Inflammatory macrophage treated with lipopolysaccharide for 1 hour (primary cell): ENCODE measurements at places on chromosomes 3 and 15.

DNA sequence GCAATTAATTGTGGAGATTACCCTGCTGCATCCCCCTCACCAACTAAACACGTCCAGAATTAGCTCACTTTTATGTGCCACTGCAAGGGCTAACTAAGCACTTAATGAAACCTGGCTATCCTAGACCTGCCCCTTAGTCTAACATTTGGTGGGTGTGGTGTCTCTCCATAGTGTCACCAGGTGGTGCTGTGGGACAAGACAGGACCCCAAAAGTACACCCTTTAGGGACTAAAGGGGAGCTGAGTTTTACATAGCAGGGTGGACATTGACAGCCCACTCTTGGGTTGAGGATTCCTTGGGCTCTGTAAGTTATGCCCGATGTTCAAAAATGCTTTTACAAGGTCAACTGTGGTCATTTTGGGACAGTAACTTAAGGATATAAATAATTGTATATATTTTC, 5.7 kb downstream of the DUT start:
- no peak for DNase-seq

- DNase-seq: peak; percentile 61
Observed at GRCh38 chr3:59268170-59268569, 218.3 kb upstream of the CFAP20DC start.

- DNase-seq: no peak
Observed at GRCh38 chr3:32186097-32186496, 52.4 kb upstream of the CMTM8 start.

GRCh38 chr3:126508564-126508964, 9.0 kb downstream of the UROC1 start:
- no peak for DNase-seq

- DNase-seq: no peak
Observed at GRCh38 chr3:197463279-197463678, 92.5 kb downstream of the BDH1 start.

- DNase-seq: no peak
Observed at GRCh38 chr15:74062236-74062635, 20.1 kb downstream of the GOLGA6A start.

GRCh38 chr3:118527514-118528044, 507.1 kb downstream of the IGSF11 start:
- no peak for DNase-seq

DNA sequence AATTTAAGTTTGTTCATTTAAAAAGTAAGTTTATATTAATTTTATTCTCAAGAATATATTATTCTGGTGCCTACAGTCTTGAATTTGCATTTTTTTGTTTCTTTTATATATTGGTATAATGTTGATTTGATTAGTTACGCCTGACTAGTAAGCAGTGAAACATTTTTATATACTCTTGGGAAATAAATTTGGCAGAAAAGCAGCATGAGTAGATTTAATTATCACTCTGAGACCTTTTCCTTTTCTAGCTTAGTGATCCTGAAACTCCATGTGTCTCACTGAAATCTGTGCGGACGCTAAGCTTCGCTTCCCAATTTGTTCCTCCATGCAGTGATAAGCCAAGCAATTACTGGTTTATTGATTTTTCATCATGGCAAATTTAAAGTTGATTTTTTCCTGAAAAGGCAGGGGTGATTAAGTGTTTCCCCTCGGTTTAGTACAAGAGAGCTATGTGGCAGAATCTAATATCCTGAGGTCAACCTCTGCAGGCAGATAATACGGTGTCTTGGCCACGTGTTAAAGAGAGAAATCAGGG, 87.2 kb upstream of the MLF1 start:
- no peak for DNase-seq

DNA sequence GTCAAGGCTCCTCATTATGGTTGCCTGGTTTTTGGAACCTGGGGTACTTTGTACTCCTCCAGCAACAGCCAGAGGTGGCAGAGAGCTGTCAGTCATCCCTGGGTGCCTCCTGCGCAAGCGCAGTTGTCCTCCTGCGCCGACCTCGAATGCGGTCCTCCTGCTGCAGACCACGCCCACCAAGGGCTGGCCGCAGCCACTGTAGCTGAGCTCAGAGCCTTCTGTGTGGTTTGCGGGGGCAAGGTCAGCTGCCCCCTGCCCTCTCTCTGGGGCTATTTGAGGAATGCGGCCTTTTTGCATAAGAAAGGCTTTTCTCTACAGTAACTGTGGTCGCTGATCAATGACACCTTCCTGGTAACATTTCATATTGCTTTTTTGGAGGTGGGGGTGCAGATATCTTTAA, 131.3 kb upstream of the SNRPN start:
- no peak for DNase-seq

DNA sequence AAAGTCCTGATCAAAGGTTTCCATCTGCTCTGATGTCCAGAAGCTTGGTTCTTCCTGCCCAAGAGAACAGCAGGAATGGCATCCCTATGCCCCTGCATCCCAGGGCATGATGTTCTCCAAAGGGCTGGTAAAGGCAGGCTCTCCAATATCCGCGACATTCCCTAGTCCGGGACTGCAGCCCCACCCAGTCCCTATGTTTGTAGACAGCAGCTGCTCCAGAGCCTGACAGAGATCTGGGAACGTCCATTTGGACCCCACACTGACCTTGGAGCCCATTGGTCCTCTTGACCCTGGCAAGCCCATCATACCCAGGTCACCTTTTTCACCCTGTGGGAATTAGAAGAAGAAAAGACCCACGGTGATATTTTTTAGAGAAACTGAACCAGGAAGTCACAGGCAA, 46.3 kb downstream of the COLQ start:
- no peak for DNase-seq

DNA sequence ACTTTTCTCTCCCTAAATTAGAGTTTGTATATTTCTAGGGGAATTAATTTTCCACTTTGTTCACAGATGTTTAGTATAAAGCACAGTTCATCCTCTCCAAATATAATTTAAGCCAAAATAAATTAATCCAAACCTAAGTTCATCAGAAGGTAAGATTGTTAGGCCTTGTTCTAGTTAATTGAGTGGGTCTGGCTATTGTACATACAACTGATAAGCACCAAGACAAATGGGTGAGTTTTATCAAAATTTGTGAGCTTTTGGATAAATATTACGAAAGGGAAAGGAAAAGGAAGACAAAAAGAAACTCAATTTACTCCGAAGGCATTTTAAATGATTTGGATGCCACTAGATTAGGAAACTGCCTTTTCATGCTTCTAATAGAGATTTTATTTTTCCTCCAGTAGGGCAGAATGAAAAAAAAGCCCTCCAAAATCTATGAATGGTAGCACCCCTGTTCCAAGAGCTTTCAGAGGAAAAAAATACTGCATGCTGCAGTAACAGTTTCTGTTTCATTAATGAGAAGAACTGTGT, 304.0 kb downstream of the ZNF385D start:
- DNase-seq: no peak

DNA sequence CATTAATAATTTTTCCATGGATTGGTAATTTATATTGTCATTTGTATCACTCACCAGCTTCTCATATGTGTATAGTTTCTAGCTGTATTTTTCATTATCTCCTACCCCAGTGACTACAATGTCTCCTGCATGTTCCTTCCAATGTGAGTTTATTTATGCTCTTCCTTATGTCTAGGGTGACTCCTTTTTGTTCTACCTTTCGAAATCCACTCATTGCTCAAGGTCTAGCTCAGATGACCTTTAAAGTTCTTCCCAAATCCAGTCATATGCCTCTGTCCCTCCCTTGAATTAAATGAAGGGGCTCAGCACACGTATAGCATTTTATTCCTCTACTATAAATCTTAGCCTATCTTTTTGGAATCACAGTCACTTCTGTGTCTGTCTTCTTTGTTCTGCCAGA, 53.0 kb downstream of the TMEM45A start:
- DNase-seq: peak; percentile 27

DNA sequence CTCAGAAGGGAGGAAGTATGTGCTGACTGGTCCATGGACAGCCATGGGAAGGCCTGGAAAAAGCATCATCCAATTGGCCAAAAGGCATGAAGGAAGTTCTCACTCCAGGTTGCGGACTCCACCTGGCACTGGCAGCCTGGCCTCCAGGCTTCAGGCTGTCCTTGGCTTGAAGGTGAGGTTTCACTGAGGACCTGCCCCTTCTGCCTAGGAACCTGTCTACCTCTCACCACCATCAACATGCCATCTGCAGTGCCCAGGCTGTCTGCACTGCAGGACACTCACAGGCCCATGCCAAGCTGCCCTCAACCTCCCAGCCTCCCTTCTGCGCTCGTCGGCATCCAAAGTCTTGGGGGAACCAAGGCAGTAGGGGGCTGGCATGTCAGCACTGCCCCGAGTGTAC, 51.1 kb downstream of the CEP70 start:
- no peak for DNase-seq

DNA sequence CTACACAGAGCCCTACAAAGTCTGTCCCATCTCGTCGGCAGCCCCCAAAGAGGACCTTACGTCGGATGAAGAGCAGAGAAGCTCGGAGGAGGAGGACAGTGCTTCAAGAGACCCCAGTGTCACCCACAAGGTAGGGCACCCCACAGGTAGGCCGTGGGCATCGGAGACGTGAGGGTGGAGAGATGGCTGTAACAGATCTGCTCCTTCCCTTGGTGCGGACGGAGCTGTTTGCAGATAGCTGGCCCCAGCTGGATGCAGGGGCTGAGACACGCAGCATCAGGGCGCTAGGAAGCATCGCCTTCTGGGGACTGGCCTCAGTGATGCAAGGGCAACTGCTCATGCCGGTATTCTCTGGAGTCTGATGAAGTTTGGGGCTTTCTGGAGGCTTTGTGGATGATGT, 45.4 kb downstream of the FGD5 start:
- DNase-seq: no peak

DNA sequence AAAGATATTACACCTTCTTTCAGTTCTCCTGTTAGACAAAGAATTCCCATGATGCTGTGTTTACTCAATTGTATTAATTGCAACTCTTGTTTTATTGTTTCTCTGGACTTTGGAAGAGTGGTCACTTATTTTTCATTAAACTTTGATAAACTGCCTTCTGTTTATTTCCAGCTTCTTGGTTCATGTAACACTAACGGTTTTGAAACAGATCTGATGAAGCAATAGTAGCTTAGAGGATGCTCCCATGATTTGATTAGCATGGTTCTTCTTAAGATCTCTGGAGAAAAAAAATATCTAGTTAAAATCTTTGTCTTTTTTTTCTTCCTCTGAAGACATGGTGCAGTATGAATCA, 90.1 kb downstream of the FNDC3B start:
- peak; percentile 81 for DNase-seq

DNA sequence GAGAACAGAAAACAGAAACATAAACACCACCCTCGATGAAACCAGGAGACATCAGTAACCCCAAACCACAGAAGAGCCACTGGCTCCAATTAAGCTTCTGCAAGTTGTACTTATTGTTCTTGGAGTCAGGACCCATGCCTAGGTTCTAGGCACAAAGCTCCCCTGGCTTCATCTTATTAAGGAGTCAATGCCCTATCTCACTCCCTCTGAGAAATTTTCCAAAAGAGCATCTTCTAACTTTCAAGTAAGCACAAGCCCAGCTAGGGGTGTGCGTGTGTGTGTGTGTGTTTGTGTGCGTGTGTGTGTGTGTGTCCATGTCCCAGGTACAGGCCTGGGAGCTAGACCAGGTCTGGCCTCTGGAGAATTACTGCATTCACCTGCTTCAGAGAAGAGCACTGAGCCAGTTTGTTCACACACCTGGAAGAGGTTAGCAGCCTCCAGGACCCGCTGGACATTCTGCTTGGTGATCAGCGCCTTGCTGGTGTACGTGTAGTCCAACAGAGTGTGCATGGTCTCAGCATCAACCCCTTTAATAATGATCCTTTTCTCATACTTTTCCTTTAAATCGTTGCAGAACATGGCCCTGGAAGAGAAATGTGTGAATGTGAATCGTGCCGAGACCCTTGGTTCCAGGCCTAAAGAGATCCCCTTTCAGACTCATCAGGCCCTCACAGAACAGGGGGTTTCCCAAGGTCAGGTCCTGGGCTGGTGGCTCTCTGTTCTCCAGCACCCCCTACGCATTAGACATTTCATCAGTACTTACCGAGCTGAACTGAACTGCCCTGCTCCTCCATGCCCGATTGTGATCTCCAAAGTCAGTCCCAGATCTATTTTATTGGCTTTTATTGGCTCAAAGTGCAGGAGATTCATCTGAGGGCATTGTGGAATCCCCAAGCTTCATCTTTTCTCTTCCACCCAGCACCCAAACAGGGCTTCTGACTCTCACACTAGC, 27.8 kb downstream of the KLHL6 start:
- DNase-seq: no peak

- DNase-seq: no peak
Observed at GRCh38 chr15:62711691-62712454, 330.7 kb upstream of the TPM1 start.

GRCh38 chr15:45434078-45434567, 55.8 kb upstream of the GATM start:
- peak; percentile 53 for DNase-seq

DNA sequence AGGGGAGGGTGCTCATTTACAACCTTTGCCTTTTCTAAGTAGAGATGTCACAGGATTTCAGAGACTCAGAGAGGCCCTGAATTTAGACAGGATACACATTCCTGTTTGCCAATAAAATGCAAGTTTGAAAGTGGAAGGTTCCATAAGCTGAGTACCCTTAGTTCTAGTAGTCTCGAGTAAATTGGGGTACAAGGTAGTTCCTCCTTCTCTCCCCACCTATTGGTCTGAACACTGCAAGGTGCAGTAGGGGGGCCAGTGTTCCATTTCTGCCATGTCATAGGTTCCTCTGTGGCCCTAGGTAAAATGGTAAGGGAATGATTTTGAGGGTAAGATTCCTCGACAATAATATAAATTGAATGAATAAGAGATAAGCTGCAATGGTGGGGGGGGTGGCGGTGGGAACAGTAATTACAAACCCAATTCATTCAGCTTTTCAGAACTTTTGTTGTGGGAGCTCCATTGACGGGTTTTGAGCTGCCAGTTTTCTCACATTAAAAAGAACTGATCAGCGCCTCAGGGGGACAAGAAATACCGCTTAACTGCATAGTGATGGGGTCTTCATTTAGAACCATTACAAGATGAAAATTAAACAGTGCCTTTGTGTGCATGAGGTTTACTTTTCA, 5.9 kb downstream of the SOX2 start:
- DNase-seq: no peak

- DNase-seq: no peak
Observed at GRCh38 chr3:103976931-103977339, 1389.8 kb upstream of the ALCAM start.

GRCh38 chr15:85950101-85950500, 129.6 kb upstream of the AGBL1 start:
- no peak for DNase-seq

DNA sequence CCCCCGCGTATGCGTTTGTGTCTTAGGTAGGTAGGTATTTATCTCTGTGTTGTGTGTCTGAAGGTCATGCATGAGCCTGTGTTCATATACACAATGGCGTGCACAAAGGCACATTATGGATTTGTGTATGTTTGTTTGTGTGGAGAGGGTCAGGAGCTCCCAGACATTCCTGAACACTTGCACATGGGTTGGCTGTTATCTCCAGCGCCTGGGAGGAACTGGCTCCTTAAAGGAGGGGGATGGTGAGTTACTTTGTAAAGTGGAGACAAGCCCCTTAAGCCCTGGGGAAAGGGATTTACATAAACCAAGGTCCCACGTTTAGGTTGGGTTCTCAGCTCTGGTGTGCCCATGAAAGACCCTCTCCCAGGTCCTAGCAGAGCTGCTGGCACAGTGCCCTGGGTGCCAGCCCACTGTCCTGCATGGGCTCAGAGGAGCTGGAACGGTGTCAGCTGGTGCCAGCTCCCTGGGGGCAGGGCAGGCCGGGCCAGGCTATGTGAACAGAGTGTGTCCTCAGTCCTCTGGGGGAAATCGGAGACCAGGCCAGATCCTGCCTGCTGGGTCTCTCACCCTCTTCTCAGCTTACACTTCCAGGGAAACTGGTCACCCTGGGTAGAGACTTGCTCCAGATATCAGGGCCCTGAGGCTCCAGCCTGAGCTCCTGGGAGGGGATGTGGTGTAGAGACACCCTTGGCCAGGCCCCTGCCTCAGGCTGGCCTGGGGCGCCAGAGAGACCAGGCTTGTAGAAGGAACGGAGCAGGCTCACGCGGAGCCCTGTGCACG, 25.1 kb downstream of the SNX33 start:
- no peak for DNase-seq
